ENCODE measurements at places on chromosomes 3 and 15.
A peak's percentile ranks its signal among the peaks of the same experiment; 100 is the strongest.

GRCh38 chr3:97692831-97693230 lies 71.7 kb upstream of the ARL6 start:
- DNase-seq, result no peak

- no peak for DNase-seq
These were observed 514.2 kb upstream of the BCHE start for GRCh38 chr3:166351461-166351860.

DNA sequence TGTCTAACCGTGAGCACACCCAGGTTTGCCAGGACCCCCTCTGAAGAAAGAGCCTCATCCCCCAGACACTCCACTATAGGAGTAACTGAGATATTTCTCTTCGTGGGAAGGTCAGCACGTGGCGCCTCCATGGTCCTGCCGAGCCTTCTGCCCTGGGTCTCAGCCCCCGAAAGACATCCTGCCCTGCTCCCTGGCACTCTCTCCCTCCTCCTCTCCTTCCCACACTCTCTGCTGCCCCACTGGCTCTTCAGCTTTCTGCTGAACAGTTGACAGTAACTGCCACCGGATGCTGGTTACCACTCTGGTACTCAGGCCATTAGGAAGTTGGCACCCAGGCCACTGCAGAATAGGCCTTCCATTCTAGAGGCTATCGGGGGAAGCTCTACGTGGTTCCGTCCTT lies 185.2 kb downstream of the UACA start:
- DNase-seq, result no peak

- DNase-seq, result no peak
These were observed 109.6 kb upstream of the LMOD3 start for GRCh38 chr3:69231929-69232440.

DNA sequence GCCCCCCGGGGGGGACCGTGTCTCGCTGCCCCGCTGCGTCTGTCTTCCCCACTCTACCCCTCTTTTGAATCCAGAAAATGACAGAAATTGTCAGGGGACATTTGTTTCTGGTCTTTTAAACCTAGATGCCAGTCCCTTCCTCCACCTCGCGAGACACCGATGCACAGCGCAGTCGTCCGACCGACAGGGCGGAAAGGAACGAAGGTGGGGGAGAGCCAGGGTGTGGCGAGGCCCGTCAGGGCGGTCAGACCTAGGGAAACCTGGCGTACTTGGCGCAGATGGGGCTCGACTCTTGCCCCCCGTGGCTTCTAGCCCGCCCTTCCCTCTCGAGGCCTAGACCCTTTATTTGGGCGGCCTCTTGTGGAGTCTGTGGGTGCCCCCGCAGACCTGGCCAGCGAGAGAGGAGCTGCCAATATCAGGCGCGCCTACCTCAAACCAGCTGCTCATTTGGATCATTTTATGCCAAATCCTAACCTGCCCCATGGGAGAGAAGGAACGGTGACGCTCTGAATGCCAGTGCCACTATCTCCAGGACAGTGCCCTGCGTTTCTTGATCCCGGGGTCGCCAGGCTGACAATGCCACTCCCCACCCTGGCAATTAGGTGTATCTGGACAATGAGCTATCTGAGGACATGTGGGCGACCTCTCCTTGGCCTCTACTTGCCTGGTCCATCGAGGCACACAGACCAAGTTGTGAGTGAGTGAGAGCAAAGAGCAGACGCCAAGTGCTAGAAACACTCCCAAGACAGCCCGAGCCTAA lies 500 bp upstream of the RAB6B start:
- DNase-seq, result no peak

DNA sequence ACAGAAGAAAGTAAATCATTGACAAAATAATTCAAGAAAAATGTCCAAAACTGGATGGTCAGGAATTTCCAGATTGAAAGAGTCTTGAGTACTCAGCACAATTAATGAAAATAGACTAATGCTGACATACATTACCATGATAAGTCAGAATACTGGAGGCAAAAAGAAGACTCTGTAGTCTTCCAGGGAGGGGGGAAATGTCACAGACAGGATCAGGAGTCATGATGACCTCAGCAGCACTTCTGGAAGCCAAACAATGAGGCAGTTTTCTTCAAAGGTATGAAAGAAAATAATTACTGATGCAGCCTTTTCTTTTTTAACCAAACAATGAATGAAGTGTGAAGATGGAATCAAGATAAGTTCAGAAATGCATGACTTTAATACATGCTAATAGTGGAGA lies 30.1 kb upstream of the SLC22A13 start:
- no peak for DNase-seq

DNA sequence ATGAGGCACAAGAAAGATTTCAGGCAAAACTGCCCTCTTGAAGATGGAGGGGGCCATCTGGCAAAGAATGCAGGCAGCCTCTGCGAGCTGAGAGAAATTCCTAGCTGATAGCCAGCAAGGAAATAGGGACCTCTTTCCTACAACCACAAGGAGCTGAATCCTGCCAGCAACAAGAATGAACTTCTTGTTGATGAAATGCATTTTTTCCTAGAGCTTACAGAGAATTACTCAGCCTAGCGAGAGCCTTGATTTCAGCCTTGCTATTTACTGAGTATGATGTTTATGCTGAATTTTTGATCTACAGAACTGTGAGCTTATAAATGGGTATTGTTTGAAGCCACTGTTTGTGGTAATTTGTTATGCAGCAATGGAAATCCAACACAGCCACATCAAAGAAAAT lies 148.5 kb upstream of the NAALADL2 start:
- no peak for DNase-seq

DNA sequence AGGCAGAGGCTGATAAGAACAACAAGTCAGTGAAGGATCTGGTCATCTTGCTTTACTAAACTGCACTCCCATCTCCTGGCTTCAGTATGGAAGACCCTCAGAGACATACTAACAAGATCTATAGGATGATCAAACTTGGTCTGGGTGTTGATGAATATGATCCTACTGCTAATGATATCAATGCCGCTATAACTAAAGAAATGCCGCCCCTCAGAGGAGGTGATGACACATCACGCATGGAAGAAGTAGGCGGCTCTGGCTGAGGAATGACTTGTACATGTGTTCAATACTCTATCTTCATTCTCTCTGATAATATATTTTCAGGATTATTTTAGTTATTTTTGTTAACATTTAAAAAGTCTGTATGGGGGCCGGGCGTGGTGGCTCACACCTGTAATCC lies 17.5 kb upstream of the EIF2B5 start:
- no peak for DNase-seq

- DNase-seq, result no peak
These were observed 130.3 kb downstream of the ATP8B4 start for GRCh38 chr15:49988766-49989165.

GRCh38 chr3:12316729-12317351 lies 28.0 kb downstream of the PPARG start:
- no peak for DNase-seq

- no peak for DNase-seq
These were observed 75.2 kb upstream of the C3orf80 start for GRCh38 chr3:160150066-160150465.

DNA sequence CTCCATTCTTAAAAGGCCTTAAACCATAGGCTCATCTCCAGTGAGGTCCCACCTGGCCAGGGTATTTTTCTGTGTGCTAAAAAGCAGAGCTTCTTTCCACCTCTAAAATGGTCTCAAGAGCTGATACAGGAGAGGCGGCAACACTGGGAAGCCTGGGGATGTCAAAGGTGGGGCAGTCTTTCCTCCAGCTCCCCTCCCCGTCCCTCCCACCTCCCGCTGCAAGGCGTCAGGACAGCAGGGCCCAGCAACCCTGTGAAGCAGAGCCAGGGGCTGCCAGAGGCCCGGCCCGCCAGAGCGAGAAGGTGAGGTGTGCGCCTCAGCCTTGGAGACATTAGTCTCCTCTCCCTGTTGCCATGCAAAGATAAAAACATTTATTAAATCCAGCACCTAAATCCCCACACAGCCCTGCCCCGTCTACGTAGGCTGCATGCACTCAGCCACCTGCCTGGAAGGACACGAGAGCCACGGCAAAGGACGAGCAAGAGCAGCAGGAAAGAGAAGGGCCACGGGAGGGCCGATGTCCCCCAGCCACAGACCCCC lies 75.6 kb downstream of the FAM174B start:
- DNase-seq, result no peak

- DNase-seq, result no peak
These were observed 21.1 kb downstream of the LRTM1 start for GRCh38 chr3:54906763-54907162.

GRCh38 chr15:98760112-98760826 lies 111.9 kb downstream of the IGF1R start:
- no peak for DNase-seq

GRCh38 chr15:48191574-48192225 lies at the start of gene CTXN2:
Gene CTXN2 (plus strand): TSS chr15:48191665. CDS start chr15:48201301, 9,636 bp downstream.
- no peak for DNase-seq

- no peak for DNase-seq
These were observed 44.0 kb downstream of the MFSD1 start for GRCh38 chr3:158845765-158846350.

- no peak for DNase-seq
These were observed 6.7 kb upstream of the SUCLG2 start for GRCh38 chr3:67661089-67661488.

GRCh38 chr3:115494826-115495225 lies 128.5 kb upstream of the GAP43 start:
- no peak for DNase-seq

DNA sequence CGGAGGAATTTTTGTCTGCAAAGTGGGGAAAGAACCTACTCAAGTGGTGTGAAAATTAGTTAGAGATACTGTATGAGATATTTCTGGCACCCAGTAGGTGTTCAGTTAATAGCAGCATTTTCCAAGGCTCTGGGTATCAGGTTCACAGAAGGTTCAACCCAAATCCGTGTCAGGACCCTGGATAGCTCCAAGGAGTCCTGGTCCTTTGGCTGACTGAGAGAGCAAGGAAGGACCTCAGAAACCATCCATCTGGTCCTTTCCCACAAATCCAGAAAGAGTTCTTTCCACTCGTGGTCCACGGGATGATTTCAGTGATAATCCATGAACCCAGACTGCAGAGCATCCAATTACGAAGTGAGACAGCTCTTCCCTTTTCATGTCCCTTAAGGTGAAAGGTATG lies 51.4 kb downstream of the SLC6A11 start:
- DNase-seq, result peak; percentile 5

DNA sequence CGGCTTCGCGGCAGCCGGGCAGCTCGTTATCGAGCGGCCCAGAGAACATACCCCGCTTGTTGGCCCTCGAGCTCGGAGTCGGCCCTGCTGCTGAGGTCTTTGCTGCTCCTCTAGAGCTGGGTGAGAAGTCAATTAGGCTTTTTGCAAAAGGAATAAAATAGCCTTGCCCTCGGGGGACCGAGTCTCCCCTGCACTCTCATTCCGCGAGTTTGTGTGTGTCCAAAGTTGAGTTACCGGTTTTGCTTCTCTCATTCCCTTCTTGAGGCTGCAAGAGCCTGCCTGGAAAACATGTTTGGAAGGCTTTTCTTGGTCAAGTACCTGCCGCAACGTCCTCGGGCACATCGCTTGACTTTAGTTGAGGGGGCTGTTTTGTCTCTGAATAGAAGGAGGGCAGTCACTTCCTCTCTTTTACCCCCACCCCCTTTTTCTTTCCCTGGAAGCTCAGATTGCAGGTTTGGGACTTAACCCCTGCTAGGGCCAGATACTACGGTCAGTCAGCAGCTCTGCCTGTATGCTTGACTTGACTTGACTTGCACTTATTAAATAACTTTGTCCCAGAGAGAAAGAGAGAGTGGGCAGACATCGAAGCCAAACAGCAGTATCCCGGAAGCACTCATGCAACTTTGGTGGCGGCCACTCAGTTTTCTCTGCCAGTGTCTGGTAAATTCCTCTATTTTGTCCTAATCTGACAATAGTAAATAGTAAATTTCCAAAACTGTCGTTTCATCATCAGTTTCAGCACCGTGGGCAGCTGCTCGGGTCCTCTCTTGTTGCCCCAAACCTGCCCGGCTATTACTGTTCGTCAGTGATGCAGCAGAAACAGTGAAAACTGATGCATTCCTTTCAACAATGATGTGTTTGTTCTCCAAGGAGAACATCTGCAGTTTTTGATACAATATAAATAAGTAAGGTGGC lies 609 bp downstream of the RNF13 start:
- no peak for DNase-seq

GRCh38 chr15:89400116-89400781 lies 65.6 kb upstream of the POLG start:
- no peak for DNase-seq

DNA sequence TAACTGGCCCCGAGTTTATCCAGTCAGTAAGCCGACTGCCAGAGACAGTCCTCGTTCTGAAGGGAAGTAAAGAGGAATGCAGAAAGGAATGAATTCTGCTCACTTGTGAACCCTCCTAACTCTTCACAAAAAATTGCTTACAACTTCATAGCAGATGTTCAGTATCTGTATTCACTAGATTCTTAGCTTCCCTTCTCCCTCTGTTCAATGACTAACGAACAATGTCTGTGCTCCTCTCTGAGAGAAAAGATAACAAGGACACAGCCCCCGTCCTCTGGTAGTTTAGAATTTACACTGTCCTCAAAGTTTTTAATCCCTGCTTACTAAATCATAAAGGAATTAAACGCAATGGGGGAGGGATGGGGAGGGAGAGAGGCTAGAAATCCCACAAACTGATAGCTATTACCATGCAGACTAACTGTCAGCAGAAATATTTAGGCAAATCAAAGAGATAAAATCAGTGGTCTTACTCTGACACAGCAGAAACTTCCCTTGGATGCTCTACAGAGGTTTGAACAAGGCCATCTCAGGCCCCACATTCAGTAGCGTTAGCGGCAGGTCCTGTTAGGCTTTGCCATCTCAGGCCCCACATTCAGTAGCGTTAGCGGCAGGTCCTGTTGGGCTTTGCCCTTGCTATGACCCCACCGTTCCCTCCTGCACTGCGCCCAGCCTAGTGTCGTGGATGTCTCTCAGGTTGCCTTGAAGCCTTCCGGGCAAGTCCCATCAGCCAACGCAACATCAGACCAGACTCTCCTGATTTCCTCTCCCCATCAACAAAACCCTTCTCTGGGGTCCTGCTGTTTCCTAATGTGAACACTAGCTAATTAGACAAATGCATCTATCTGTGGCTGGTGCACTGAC lies 23.4 kb downstream of the NRROS start:
- peak; percentile 22 for DNase-seq

DNA sequence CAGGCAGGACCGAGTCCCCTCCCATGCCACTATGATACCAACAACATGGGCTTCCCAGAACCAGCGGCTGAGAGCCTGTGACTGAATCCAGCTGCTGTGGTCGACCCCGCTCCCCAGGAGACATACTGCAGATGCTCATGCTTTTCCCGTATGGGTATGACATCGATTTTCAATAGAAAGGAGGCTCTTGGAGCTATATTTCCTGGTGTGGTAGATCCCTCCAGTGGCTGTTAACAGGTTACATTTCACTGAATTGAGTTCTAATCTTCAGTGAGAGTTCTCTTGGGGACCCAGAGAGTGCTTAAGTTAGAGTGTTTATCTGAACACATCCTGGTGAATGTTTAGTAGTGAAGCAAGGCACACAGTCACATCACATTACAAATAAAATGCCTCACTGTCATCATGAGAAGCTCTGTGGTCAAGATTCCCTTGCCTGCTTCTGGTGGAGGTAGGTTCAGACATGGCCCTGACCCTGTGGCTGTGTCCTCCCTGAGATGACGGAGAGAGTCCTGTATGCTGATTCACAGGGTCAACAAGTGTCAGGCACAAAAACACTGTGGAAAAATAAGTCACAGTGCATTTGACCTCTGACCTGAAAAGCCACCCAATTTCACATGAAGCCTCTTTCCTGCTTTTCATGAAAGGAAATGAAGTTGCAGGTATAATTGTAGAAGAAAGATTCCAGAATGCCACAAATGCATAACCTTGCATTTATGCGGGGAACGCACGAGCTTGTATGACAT lies 110.9 kb downstream of the GABRG3 start:
- DNase-seq, result no peak

Measured in MV-4-11 (cell line).